ENCODE measurements at places on chromosomes 2 and 18.
A peak's percentile ranks its signal among the peaks of the same experiment; 100 is the strongest.

GRCh38 chr2:226114436-226114835 is 685.2 kb downstream of the IRS1 start:
- DNase-seq: no peak

DNA sequence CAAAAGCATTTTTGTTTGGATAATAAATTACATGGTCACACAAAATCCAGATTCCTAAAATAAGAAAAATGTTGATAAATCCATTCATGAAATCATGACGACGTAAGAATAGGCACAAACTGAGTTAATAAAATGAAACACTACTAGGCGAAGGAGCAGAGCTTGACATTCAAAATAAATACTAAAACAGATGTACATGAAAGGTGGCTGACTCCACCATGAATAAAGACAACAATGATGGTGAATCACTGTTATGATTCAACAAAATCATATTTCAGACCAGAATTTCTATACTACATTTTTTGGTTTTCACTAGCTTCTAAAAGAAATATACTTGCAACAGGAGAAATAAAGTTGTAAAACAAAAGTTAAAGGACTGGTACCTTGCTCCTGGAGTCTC is 122.0 kb upstream of the RNU4ATAC start:
- DNase-seq: no peak

DNA sequence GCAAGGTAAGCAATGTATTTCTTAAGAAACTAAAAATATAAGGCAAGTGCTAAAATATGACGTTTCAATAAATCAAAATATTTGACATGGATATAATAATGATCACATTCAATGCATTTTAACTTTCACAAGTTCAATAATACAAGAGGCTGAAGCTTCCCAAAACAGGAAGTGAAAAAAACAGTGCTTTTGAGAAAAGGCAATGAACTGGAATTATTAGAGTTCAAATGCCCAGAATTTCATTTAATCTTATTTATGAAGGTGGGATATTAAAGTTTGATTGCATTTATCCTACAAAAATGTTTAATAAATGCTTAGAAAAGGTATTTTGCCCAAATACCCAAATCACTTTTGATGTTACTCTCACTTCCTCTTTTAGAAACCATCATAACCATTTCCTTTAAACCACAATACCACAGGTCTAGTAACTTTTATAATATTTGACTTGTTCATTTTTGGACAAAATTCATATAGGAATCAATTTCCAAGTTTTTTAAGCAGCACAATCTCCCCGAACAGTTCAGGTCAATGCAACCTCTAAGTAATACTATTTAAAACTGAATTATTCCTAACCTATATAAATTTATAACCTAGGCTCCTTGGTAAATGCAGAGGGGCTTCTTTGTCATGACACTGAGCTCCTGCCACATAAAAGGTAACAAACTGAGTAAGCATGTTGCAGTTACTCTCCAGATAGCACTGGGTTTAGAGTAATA is 2.1 kb downstream of the NCKAP1 start:
- peak; percentile 54 for DNase-seq

DNA sequence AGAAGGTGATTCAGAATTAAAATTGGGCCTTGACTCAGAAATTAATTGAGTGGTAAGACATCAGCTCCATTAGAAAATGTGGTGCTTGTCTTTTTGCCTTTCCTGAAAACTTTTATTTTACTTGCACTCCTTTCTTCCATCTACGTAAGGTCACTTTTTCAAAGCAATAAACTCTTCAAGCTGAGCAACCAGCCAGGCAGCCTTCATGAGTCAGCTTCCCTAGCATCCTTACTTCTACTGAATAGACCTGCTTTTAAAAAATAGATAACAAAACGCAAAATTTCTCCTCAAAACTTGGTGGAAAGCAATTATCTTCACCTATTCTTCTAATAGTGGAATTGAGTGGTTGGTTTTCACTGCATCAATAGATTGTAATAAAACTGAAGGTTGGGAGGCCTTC is 504.2 kb downstream of the ARHGAP15 start:
- no peak for DNase-seq

- DNase-seq: no peak
Observed at GRCh38 chr2:154466226-154466625, 232.3 kb upstream of the KCNJ3 start.

DNA sequence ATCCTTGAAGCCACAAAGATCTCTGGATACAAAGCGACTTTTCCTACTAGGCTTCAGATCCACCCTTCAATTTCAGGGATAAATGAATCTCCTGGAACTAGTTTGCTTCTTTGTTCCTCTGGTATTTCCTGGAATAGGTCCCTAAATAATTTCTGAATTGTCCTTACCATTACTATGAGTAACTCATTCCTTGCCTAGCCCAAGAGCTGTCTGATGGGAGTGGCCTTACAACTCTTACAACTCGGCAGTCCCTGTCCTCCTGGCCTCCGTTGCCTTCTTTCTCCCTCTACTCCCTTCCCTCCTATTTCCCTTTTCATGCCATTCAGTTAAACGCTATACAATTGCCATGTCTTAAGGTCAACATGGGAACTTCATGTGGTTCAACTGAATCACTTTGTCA is 98.2 kb upstream of the FHL2 start:
- DNase-seq: no peak

GRCh38 chr2:187150670-187151069 is 297.4 kb downstream of the CALCRL start:
- no peak for DNase-seq

DNA sequence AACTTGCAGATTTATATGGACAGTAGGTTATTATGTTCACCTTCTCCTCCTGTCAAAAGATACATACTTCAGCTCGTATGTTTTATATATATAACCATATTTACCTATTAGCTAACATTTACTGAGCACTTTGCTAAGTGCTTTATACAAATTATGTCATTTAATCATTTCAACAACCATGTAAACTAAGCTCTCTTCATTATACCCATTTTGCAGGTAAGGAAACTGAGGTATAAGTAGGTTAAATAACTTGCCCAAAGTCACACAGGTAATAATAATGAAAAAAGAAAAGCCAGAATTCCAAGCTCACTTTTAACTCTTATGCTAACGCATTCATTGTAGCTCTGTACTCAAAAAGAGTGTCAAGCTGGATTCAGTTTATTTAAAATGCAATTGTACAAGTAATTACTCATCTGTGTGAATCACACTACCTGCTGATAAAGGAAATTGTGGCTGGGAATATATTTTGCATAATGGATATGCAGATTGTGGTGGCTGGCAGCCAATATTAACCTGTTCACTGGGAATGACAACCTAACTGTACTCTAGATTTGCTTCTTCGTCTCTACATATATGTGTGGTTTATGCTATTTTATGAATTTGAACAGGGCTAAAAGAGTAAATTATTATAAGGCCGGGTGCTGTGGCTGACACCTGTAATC is 20.6 kb downstream of the SLC16A14 start:
- DNase-seq: no peak

- DNase-seq: no peak
Observed at GRCh38 chr18:79275992-79276391, 119.7 kb upstream of the NFATC1 start.

DNA sequence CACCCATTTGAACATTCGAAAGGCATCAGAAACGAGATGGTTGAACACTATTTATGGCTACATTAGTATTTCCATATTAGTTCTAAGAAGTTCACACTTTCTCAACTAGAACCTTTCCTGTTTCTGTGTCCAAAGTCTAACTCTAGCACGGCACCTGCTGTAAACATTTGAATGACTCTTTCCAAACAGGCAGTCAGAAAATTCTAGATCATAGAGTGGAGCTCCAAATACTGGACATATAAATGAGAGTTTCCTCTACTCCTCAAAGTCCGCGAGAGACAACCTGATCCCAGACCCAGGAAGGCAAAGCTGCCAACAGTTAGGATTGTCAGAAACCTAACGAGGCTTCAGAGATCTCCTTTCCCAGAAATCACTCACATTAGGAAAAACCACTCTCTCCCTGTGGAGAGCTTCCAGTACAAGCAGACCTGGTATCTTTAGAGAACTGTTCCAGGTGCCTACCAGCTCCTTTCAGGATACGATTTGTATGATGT is 10.6 kb downstream of the RND3 start:
- no peak for DNase-seq

GRCh38 chr2:217743966-217744761 is 258.6 kb downstream of the TNS1 start:
- DNase-seq: no peak

DNA sequence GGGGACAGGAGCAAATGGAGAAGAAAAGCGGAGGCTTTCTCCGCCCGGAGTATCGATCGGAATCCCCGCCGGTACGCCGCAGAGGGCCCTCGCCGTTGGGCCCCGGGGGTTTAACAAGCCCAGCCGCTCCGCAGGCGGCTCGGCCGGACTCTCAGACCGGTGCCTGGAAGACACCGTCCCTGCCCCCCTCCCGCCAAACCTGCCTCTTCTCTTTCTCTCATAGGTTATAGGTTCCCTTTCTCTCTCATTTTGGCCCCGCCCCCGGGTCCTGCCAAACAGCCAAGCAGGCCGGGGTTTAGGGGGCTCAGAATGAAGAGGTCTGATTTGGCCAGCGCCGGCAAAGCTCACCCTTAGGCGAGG is 4.4 kb downstream of the ONECUT2 start:
- no peak for DNase-seq

GRCh38 chr18:43420091-43420490 is 142.8 kb upstream of the SYT4 start:
- no peak for DNase-seq

DNA sequence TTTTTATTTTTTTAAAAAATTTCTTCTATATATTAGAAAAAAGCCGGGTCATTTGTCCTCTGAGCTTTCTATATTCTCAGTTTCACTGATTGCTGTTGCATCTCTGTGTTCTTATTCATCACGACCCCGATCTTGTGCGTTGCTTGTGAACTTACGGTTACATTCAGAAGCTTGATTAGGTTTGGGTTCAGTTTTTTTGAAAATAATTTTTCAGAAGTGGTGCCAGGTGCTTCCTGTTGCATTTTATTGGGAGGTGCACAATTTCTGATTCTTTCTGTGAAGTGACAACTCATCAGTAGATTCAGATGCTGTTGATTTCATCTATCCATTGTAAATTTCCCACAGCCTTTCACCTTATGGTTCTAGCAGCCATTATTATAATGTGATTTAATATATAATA is 147.3 kb downstream of the INHBB start:
- DNase-seq: no peak

DNA sequence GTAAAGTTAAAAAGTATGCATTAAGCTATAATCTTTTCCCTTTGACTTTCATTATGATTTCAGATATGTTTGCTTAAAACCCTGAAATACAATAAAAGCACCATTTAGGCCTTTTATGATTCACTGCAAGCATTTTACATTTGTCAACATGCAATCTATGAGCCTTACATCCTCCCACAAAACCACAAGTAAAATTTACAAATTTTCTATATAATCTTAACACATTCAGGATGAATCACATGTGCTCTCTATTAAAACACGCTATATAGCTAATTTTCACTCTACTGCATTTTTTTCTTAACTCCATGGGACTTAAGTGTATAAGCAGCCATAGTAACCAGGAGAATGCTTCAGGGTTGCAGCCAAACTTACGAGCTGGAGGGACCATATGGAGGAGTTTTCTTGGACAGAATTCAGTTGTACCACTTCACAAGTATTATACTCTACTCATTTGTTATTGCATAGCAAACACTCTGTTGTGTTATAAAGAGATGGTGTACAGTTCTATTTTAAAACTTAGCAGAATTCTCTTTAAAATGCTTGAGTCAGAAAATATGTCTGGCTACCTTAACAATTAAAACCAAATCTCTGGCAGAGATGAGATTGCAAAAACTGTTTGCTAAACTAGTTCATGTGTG is 293.2 kb downstream of the ALK start:
- no peak for DNase-seq

DNA sequence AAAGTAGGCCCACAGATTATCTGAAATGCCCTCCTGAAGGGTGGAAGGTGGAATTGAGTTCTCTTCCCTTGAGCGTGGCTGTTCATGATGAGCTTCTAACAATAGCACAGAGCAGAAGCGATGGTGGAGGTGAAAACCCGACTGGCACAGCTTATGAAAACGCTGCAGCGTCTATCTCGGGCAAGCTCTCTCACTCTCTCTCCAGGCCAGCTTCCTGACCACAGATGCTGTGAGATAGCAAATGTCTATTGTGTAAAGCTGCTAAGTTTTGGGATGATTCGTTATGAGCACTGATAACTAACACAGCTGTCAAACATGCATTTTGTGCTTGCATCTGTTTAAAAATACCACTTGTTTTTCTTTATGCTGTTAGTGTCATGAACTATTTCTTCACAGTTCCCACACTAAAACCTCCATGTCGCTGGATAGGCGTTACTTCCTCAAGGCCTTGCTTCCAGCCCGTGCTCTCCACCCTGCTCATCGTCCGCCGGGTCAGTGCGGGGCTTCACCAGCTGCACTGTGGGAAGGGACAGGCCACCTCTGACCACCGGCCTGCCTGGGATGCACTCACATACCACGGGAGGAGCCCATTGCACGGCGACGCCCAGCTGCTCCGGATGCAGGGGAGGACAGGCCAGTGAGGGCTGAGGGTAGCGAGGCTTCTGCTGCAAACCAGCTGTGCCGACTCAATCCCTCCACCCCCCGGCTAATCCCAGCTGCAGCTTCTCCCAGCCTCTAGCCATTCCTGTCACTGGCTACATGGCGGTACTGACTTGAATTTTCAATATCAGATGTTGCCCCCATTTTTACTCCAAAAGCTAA is 60.0 kb upstream of the OTOS start:
- DNase-seq: no peak

- no peak for DNase-seq
Observed at GRCh38 chr18:3401669-3402620, 48.0 kb upstream of the TGIF1 start.

DNA sequence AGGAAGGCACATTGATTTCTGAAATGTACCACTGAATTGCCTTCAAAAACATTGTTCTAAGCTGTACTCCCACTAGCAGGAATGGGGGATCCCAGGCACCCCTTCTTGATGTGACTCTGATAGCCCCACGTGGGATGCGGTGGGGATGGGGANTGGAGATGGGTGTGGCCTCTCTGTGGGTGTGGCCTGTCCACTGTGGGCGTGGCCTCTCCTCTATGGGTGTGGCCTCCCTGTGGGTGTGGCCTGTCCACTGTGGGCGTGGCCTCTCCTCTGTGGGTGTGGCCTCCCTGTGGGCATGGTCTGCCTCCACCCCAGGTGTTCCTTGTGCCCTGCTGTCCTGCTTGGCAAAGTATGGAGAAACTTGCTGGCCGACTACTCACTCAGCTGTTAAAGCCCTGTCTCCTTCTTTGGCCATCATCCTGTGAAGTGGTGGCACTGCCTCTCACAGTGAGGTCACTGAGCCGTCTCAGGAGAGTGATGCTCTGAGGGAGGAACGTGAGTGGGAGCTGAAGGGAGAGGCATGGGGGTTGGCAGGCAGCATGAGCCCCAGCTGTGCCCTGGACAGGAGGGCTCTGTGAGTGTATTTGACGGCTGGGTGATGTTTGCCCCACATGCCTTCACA is 6.7 kb upstream of the PARD6G start:
- no peak for DNase-seq

DNA sequence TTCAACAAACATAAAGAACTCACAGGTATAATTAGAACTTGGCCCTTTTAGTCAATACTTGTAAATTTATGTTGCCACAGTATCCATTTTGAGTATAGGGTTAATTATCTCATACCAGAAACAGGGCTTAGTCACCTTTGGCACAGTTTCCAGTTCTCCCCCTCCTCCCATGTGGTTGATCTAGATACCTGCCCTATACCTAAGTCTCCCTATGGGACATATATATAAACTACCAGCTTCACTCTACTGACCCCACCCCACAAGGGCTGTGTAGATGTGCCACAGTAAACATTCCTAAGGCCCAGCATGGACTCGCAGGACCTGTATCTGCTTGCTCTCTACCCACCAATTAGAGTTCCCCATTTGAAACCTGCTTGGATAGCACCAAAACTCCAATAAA is 371.7 kb upstream of the RND3 start:
- DNase-seq: no peak

All from CD14-positive monocyte (primary cell).